ENCODE measurements at places on chromosomes 5 and 9.

- DNase-seq, result peak; percentile 14
Measured at GRCh38 chr5:134554319-134555222, 29.1 kb downstream of the JADE2 start.

GRCh38 chr9:33139421-33140228 is 27.5 kb downstream of the B4GALT1 start:
- no peak for DNase-seq

DNA sequence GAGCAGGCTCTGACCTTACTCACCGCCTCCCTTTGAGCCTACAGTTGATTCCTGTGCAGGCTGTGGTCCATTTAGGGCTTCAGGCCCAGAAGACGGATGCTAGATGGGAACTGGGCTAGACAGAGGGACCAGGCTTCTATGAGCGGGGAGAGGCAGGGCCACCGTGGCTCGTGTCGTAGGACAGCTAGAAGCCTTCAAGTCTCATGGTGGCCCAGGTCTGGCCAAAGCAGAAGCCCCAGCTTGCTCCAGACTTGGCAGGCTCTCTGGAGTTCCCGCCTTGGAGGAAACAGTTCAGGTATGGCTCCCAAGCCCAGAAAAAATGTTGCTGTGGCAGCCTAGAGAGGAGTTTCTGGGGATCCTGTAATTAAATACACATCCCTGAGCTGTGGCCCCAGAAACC is 10.9 kb upstream of the NR5A1 start:
- no peak for DNase-seq

GRCh38 chr5:105554568-105555169 is 1992.1 kb upstream of the NUDT12 start:
- no peak for DNase-seq

GRCh38 chr5:112973036-112973435 is 3.6 kb upstream of the DCP2 start:
- DNase-seq, result peak; percentile 52

GRCh38 chr5:141762790-141763368 is 80.8 kb upstream of the ARAP3 start:
- DNase-seq, result no peak

- DNase-seq, result peak; percentile 64
Measured at GRCh38 chr9:115615000-115615401, 497.0 kb upstream of the TNC start.
